ENCODE measurements at places on chromosomes 6 and 20.

GRCh38 chr6:76694795-76695194, 622.3 kb upstream of the IMPG1 start:
- no peak for DNase-seq

DNA sequence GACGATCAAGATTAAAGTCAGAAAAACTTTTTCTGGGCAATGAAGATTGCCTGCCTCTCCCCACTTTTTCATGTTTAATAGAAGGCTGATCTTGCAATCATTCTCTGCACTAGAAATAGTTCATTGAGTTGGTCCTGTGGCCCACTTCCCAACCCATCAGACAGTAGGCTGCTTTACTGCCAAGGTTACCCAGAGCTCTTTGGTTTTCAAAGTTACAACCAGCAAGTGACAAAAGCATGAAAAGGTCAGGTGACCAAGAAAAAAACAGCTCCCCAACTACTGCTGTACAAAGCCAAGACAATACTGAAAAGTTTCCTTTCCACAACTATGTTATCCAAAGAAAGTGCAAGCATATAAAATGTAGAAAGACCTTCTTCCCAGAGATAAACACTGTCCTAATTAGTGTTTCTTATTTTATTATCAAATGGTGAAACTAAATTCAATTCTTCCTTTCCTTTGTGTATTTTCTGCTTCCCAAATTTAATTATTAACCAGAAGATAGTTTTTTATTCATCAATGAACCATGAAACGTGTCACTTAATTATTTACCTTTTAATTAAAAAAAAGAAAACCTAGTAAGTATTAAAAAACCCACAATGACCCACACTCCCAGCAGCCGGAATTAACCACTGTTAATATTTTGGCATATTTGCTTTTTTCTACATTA, 16.6 kb downstream of the DNAAF9 start:
- DNase-seq: no peak

DNA sequence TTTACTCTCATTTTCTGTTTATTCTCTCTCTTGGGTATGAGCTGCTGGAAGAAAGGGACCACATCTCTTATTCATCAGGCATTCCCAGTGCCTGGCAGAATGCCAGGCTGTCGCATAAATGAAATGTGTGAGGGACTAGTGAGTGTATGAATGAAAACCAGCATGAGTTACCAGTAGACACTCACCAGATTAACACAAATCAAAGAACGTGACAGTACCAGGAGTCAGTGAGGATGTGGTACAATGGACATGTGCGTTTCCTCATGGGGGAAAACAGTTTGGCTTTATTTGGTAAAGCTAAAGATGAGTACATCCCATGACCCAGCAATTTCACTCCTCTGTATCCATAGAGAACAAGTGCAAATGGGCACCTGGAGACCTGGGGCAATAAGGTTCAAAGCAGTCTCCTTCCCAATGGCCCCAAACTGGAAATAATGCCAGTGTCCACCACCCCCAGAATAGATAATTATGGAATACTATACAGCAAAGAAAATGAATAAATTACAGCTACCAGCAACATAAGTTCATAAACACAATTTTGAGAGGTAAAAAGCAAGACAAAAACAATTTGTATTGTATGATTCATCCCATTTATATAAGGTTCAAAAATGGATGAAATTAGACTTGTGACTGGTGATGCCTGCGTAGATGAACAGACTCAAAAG, 93.3 kb downstream of the CDH22 start:
- no peak for DNase-seq

- DNase-seq: no peak
These were observed 246.2 kb downstream of the HACE1 start for GRCh38 chr6:104613416-104614001.

DNA sequence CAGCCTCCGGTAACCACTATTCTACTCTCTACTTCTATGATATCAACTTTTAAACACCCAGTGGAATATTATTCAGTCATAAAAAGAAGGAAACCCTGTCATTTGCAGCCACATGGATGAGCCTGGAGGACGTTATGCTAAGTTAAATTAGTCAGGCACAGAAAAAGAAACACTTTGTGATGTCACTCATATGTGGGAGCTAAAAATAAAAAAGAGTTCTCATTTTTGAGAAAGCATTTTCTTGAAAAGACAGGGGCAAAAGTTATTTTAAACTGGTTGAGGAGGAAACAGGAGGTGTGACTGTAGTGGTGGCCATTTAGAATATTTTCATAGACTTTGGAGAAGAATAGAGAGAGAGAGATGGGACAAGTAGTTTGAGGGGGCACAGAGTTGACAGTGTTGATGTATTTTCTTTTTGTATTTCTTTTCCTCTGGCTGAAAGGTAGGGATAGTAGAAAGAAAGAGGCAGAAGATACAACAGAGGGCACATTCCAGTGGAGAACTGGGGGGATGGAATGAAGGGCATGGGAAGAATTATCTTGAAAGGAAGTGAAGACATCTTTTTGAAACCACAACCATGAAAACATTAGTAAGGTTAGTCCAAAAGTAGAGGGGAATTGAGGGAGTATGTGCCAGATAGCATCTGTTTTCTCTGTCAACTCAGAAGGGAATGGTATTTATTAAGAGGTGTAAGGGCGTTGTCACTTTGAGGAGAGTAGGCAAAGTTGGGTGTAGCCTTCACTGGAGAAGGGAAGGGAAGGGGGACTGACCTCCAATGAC, 181.3 kb upstream of the GMDS start:
- peak; percentile 7 for DNase-seq

DNA sequence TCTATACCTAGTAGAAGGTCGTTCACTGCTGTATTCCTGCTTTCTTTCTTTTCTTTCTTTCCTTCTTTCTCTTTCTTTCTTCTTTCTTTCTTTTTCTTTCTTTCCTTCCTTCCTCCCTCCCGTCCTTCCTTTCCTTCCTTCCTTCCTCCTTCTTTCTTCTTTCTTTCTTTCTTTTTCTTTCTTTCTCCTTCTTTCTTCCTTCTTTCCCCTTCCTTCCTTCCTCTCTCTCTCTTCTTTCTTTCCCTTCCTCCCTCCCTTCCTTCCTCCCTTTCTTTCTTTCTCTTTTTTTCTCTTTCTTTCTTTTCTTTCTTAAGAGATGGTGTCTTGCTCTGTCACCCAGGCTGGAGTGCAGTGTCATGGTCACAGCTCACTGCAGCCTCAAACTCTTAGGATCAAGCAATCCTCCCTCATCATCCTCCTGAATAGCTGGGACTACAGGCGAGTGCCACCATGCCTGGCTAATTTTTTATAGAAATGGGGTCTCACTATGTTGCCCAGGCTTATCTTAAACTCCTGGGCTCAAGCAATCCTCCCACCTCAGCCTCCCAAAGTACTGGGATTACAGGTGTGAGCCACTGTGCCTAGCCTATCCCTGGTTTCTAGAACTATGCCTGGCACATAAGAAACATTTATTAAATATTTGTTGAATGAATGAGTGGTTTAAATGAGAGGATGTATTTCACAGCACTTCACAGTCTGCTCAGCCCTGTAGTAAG, 2.6 kb upstream of the DNPH1 start:
- no peak for DNase-seq

- no peak for DNase-seq
These were observed 146.3 kb upstream of the B3GAT2 start for GRCh38 chr6:71103130-71103529.
